ENCODE measurements at places on chromosomes 3 and 15.

- DNase-seq = no peak
Observed at GRCh38 chr15:71788646-71789579, 21.4 kb upstream of the NR2E3 start.

- DNase-seq = no peak
Observed at GRCh38 chr3:30886888-30887287, 7.6 kb downstream of the GADL1 start.

GRCh38 chr15:70109978-70110377 lies 12.3 kb upstream of the TLE3 start:
- no peak for DNase-seq

- no peak for DNase-seq
Observed at GRCh38 chr3:67534594-67534993, 119.8 kb downstream of the SUCLG2 start.

GRCh38 chr3:31932990-31933389 lies 48.1 kb downstream of the OSBPL10 start:
- no peak for DNase-seq

DNA sequence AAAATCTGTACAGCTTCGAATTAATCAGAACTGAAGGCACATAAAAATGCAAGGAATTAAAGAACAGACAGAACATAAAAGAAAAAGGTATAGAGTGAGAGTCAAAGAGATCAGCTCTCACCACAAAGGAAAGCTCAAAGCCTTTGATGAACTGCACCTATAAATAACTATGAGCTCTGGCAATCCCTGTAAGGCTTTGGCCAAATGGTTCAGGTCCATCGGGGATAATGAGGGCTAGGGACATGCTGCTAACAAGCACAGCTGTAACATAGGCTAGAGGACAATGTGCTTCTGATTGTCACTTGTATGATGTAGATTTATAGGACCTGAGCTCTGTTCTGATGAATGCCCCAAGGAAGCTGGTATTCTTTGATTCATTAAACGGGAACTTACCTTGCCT lies 113.9 kb upstream of the MRPL3 start:
- no peak for DNase-seq

- DNase-seq = no peak
Observed at GRCh38 chr3:42014921-42015533, 53.1 kb upstream of the ULK4 start.

DNA sequence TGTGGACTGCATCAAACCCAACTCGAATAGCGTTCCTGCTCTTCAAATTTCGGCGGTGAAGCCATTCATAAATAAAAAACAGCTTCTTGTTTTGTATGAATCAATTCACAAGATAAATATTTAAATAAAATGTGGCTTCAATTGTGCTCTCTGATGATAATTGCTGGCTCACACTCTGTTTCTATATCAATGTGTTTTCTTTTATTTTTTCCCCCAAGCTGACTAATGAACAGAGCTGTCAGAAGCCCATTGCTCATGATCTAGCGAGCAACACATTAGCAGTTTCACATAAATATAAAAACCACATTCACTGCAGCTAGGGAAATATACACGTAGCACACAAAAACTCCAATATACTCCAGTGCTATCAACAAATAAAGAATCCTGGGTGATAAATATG lies 45.0 kb upstream of the FOXP1 start:
- DNase-seq = no peak

DNA sequence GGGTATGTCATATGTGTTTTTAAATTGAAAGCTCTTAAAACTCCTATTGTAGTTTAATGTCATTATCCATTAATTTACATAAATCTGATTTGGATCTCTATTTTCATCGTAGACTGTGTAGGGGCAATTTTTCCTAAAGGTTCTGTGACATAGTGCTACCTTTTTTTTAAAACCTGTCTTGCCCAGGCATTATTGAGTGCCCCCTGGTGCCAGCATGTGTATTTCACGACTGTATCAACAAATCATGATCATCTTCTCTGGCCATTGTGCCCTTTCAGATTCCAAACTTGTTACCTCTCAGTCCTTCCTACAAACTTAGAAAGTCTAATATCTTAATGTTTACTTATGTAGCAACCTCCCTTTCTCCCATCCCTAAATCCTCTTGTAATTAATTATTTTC lies 97.2 kb upstream of the FLNB start:
- DNase-seq = no peak

DNA sequence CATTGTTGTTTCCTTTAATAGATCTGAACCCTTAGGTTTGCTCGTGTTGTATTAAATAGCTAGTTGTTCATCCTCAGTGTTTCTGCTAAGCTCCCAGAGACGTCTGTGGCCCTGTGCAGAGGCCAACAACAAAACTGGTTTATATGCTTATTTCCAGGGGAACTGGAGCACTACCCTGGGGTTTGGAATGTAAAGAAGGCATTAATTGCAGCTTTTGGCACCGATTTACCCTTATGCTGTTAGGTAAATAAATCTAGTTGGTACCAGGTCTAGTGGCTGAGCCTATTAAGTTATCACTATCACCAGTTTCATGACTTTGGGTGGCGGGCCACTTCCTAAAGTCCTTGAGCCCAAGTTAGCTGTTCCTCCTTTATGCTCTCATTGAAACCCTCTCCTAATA lies 12.0 kb downstream of the VPS8 start:
- no peak for DNase-seq

All from NK-92 treated with Interleukin-12 subunit alpha and Interleukin-12 subunit beta, amount 100 ng/mL, for 24 hours (cell line).